ENCODE measurements at places on chromosomes 4 and X. TPM values are rescaled to one million over a fixed set of nuclear protein-coding genes. Genes with fewer than 3 reads are reported as not detected.
A peak's percentile ranks its signal among the peaks of the same experiment; 100 is the strongest.

GRCh38 chr4:153117554-153117953 lies 86.7 kb upstream of the TRIM2 start:
- DNase-seq, result peak; percentile 32

DNA sequence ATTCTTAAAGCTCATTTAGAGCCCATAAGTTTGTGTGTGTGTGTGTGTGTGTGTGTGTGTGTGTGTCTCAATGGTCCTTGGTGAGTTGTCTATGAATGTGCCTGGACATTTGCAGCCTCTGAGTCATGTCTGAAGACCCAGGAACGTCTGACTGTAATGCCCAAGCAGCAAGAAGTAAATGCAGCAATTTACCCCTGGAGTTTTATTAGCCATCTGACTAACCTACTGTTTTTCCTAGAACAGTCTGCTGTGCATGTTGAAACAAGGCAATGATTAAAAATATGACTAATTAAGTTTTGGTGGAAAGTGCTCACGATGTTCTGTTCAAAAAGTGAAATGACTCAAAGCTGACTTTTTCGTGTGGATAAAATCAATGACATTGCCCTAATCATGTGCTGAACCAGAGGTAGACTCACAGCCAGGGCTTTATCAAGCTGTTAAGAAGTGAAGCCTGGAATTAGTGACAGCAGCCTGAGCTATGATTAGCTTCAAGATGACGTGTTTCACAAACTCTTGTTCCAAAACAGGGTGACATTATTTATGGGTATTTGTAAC lies 201.6 kb downstream of the CPE start:
- DNase-seq, result no peak

Gene ZGRF1
- total RNA-seq, result 40.0 TPM

Gene TMEM164
- total RNA-seq, result 11.9 TPM

Gene TRIM75
- not detected for total RNA-seq
